ENCODE measurements at places on chromosomes 12 and 14. TPM values are rescaled to one million over a fixed set of nuclear protein-coding genes. Genes with fewer than 3 reads are reported as not detected.
A peak's percentile ranks its signal among the peaks of the same experiment; 100 is the strongest.

GRCh38 chr12:5593998-5594397 lies 162.1 kb downstream of the NTF3 start:
- DNase-seq: no peak

DNA sequence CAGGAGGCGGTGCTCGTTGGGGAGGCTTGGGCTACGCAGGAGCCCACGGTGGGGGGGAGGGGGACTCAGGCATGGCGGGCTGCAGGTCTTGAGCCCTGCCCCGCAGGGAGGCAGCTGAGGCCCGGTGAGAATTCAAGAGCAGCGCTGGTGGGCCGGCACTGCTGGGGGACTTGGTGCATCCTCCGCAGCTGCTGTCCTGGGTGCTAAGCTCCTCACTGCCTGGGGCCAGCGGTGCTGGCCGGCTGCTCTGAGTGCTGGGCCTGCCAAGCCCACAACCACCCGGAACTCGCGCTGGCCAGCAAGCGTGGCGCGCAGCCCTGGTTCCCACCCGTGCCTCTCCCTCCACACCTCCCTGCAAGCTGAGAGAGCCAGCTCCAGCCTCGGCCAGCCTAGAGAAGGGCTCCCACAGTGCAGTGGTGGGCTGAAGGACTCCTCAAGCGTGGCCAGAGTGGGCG lies 3.2 kb downstream of the METTL25 start:
- no peak for DNase-seq

- no peak for DNase-seq
These were observed 456.6 kb downstream of the VRK1 start for GRCh38 chr14:97253756-97254155.

The KIF21A gene
- total RNA-seq: 26.3 TPM

- DNase-seq: no peak
These were observed 126.5 kb downstream of the CMAS start for GRCh38 chr12:22172501-22172900.

The PDZRN4 gene
- total RNA-seq: not detected

- no peak for DNase-seq
These were observed 396.2 kb downstream of the CCDC91 start for GRCh38 chr12:28586481-28586880.

GRCh38 chr12:14357486-14357885 lies 8.0 kb upstream of the ATF7IP start:
- DNase-seq: no peak

- peak; percentile 96 for DNase-seq
These were observed 87.3 kb downstream of the PHLDA1 start for GRCh38 chr12:75944097-75944904.

The RAB2B gene
- total RNA-seq: 48.5 TPM

DNA sequence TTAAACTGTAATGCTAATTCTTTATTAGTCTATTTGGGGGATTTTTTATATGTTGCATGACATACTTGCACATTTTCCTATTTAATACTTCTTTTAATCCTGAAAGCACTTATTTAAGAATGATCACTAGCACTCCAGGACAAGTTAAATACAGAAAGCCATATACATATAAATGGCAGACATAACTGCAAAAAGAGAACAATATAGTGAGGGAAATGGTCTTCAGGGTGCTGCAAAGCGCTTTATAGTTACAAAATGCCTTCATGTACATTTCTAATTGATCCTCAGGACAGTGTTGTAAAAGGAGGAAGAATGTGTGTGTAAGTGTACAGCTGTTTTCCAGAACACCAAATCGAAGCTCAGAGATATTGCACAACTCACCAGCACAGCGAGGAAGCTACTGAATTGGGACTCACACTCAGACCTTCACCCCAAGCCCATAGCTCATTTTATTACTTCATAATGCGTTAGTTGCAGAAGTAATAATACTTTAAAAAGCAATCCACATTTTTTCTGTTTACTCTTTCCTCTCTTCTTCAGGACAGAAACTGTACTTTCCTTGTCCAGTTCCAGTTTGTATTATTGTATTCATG lies 428.2 kb downstream of the RAD51B start:
- DNase-seq: no peak

The RNASE13 gene
- not detected for total RNA-seq

The KRT82 gene
- total RNA-seq: not detected

DNA sequence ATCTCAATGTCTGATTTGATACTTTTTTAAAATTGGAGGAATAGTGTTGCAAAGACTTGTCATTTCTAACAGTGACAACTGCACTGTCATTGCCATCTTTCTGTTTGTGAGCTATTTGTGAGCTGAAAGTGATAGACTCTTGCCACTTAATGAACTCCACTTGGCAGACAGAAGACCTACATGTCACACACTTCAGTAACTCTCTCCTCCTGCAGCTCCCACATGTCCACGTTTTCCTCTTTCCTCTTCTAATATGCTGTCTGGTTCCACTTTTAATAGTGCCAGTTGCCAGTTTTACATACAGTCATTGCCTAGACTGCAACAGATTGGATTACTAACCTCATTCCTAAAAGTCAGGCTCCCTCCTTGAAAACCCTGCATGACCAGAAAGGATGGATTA lies 121.5 kb downstream of the CAPZA3 start:
- DNase-seq: no peak

DNA sequence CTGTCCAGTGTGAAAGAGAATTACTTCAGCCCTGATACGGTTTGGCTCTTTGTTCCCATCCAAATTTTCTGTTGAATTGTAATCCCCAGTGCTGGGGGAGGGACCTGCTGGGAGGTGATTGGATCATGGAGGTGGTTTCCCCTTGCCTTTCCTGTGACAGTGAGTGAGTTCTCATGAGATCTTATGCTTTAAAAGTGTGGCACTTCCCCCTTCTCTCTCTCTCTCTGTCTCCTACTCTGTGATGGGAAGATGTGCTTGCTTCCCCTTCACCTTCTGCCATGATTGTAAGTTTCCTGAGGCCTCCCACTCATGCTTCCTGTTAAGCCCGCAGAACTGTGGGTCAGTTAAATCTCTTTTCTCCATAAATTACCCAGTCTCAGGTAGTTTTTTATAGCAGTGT lies 5.5 kb upstream of the SLC15A5 start:
- DNase-seq: no peak

DNA sequence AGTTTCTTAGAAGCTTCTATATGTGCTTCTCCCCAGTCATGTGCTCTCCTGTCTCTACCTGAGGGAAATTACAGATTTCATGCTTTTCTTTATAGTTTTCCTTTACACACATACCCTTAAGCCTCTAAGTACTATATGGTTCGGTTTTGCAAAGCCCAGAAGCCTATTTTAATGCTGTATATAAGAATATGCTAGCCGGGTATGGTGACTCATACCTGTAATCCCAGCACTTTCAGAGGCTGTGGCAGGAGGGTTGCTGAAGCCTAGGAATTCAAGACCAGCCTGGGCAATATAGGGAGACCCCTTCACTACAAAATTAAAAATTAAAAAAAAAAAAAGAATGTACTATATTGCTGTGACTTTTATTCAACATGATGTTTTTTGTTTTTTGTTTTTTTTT lies 15.4 kb downstream of the DGLUCY start:
- no peak for DNase-seq

The CLEC1B gene
- total RNA-seq: not detected

The KRT75 gene
- total RNA-seq: not detected

DNA sequence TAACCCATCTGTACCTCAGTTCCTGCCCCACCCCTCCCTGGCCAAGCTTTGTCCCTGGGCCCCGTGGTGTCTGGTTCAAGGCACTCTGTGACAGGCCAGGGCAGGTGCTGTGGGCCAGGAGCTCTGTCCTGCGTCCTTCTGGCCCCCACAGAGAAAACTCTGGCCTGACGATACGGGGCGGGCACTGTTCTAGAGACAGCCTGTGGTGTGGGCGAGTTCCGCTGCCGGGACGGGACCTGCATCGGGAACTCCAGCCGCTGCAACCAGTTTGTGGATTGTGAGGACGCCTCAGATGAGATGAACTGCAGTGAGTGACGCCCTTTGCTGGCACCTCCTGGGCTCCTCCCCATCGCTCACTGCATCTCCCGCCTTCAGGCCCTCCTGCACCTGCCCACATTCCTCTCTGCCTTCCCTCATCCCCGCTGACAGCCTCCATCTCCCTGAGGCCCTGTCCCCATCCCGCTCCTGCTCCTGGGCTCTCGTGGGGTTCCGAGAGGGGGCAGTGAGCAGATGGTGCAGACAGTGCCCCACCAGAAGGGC lies 22.8 kb upstream of the NXPH4 start:
- DNase-seq: no peak

DNA sequence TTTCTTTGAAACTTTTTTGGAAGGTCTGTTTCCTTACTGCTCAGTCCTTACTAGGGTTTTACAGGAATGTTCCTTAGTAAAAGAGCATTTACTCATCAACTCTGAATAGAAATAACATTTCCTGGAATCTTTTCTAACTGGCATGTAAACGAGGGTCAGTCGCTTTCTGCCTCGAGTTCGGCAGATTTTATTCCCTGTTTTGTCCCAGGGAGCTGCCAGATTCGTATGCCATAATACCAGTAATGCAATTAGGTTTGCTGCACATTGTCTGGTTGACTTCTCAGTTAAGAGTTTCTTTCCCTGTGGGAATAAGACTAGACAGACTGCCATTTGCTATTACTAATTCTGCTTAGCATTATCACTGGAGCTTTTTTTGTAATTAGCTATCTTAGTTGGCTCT lies 91.9 kb downstream of the VRK1 start:
- DNase-seq: no peak

- peak; percentile 17 for DNase-seq
These were observed 67.6 kb downstream of the AACS start for GRCh38 chr12:125132698-125133400.

GRCh38 chr14:43786066-43786762 lies 720.9 kb downstream of the FSCB start:
- DNase-seq: no peak

DNA sequence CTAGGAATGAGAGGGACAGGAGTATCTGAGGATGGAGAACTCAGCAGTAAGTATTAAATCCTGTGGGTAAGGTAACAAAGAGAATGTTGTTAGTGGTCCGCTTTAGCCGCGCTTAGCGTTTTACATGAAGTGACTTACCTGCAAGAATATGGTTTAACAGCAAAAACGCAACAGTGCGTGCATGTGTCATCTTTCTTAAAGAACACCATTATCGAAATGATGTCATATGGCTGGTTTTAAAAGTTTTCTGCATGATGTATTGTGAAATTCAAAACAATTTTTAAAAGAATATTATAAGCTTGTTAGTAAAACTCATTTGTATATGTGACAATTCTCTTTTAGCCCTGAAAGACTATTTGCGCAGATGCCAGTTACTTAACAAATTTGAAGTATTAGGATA lies 1.7 kb downstream of the LEMD3 start:
- no peak for DNase-seq

The PLD4 gene
- 0.14 TPM for total RNA-seq

The TGFB3 gene
- 31.1 TPM for total RNA-seq

- peak; percentile 77 for DNase-seq
These were observed 61.4 kb downstream of the SLC16A7 start for GRCh38 chr12:59657266-59657665.

- DNase-seq: no peak
These were observed 28.7 kb downstream of the PHETA1 start for GRCh38 chr12:111340231-111340630.

GRCh38 chr14:78968265-78968664 lies 798.1 kb downstream of the NRXN3 start:
- DNase-seq: no peak

The WIF1 gene
- total RNA-seq: not detected

DNA sequence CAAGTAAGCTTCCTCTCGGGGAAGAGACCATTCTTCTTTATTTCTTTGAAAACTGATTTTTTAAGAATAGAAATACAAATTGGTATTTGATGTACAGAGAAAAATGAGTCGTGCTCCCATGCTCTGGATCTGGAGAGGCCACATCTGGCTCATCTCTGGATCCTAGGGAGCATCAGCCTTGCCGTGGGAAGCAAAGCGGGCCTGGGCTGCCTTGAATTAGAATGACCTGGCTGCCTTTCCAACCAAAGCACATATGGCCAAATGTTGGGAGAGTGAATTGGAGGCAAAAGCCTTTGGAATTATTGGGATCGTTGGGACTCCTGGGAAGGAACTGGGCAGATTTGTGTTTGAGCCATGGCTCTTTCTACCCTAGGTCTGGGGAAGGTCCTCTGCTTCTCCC lies 80.0 kb downstream of the SLC25A47 start:
- DNase-seq: no peak

DNA sequence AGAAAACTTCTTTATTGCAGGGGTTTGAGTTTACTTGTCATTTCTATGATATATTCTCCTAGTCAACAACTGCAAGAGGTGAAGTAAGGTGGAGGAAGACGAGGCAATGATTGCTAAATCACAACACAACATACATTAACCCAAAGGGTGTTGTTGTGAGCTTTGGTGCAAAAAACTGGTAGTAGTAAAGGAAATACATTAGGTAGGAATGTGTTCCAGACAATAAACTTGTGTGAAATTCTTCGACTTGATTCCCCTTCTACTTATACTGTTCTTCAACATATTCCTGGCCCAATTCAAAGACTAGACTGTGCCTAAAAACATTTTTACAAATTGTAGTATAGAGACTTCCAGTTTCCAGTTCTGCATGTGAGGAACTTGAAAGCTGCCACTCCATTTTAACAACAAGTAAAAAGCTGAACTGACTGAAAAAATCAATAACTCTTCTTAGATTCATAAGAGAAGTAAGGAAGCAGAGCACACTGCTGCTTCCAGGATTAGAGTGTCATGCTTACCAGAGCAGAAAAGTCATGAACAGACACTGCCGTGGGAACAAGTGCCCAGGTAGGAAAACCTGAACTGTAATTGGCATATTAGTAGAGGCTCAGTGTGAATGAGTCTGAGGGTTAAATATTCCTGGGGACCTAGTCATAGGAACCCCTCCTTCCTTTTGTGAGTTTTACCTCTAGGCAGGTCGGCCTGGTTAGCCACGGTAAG lies 22.2 kb downstream of the COX8C start:
- DNase-seq: no peak

The C14orf132 gene
- 14.0 TPM for total RNA-seq

The LPAR5 gene
- total RNA-seq: 0.89 TPM

GRCh38 chr12:1872001-1872400 lies 46.5 kb downstream of the CACNA2D4 start:
- DNase-seq: no peak
